ENCODE measurements at places on chromosomes 2 and 18. TPM values are rescaled to one million over a fixed set of nuclear protein-coding genes. Genes with fewer than 3 reads are reported as not detected.

DNA sequence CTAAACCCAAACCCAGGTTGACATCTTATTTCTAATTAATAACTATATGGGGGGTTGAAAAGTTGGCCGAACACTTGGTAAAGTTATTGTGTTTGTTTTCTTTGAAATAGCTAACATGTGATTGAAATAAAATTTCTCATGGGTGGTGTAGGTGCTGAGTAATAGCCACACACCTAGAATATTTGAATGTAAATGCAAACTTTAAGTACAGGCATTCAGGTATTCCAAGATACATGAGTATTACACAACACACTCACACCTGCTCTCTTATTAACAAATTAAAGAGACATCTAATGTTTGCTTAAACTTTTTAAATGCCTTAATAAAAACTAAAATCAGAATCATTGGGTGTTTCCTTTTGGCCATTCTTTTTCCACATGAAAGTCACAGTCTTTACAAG, 165.5 kb downstream of the EHBP1 start:
- H3K4me3 ChIP-seq = no peak overlapping the region
- no peak for DNase-seq
- H3K27me3 ChIP-seq = no peaks in the 10 kb centered on the region

GRCh38 chr2:39338502-39338901, 94.7 kb upstream of the CDKL4 start:
- H3K36me3 ChIP-seq = no peaks in the 10 kb centered on the region
- DNase-seq = no peak
- no peak overlapping the region for H3K4me3 ChIP-seq
- H3K27ac ChIP-seq = no peak overlapping the region
- H3K27me3 ChIP-seq = no peaks in the 10 kb centered on the region

- no peaks in the 10 kb centered on the region for H3K27me3 ChIP-seq
- no peak overlapping the region for H3K27ac ChIP-seq
- peaks cover 28% of the 10 kb centered on the region for H3K4me1 ChIP-seq
- DNase-seq = no peak
- H3K36me3 ChIP-seq = no peaks in the 10 kb centered on the region
Observed at GRCh38 chr2:127177617-127178263, 42.4 kb downstream of the CYP27C1 start.

- H3K27ac ChIP-seq = peak within 1 kb of the TSS; percentile 70
- H3K27me3 ChIP-seq = no peaks in the 10 kb centered on the region
- DNase-seq = no peak
- no peaks in the 10 kb centered on the region for H3K36me3 ChIP-seq
Observed at GRCh38 chr2:187554011-187554703, at the start of gene TFPI. Gene TFPI (minus strand): TSS chr2:187554435. CDS start chr2:187503768, 50,667 bp downstream.

GRCh38 chr2:57570961-57571360, 475.6 kb upstream of the VRK2 start:
- no peaks in the 10 kb centered on the region for H3K27me3 ChIP-seq
- DNase-seq = no peak
- H3K4me1 ChIP-seq = no peaks in the 10 kb centered on the region
- H3K4me3 ChIP-seq = no peak overlapping the region
- no peak overlapping the region for H3K27ac ChIP-seq

DNA sequence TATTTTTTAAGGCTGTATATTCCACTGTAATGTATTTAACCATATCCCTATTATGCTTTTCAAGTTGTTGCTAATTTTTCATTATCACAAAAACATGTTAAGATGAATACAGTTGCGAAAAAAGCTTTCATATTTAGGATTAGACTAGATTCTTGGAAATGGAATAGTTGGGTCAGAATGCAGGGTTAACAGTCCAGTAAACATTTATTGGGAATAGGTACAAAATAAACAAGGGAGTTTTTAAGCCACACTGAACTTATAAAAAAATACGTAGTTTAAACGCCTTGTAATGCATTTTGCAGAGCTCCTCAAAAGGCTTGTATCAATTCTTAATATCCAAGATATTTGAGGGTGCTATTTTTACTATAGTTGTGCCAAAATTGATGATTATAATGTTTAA, 35.6 kb downstream of the RPE start:
- H3K4me3 ChIP-seq = no peak overlapping the region
- no peaks in the 10 kb centered on the region for H3K27me3 ChIP-seq
- no peak overlapping the region for H3K27ac ChIP-seq
- no peak for DNase-seq
- no peaks in the 10 kb centered on the region for H3K36me3 ChIP-seq

DNA sequence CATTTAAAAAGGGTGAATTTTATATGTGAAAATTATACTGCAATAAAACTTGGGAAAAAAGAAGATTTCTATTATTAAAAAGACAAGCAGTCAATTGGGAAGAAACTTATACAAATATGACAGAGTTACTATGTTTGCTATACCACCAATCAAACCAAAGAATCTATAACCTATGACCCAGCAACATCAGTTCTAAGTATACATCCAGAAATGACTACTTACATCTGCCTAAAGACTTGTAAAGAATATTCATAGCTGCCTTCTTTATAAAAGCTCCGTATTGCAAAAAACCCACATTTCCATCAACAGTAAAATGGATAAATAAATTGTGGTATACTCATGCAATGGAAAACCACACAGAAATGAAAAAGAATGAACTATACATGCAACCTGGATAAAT, 32.9 kb upstream of the NABP1 start:
- H3K27ac ChIP-seq = no peak overlapping the region
- no peaks in the 10 kb centered on the region for H3K36me3 ChIP-seq
- H3K27me3 ChIP-seq = no peaks in the 10 kb centered on the region
- H3K4me3 ChIP-seq = no peak overlapping the region
- H3K4me1 ChIP-seq = no peaks in the 10 kb centered on the region
- DNase-seq = no peak

Gene MOGAT1
- 0.20 TPM for total RNA-seq

DNA sequence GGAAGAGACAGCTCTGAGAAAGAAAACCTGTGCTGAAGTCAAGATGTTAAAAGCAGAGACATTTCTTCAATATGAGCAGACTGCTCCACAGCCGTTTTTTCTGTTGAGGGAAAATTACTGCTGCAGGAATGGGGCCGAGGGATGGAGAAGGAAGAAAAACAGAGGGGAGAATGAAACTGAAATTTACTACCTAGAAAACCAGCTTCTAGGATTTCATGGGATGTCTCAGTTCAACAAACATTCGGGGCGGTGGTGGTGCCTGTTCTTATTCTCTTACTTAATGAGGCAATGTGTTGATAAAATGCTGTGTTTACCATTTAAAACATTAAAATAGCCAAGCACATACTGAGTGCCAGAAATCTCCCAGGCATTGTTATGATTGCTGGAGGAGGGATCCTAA, 557.1 kb upstream of the MEX3C start:
- H3K36me3 ChIP-seq = no peaks in the 10 kb centered on the region
- no peak overlapping the region for H3K27ac ChIP-seq
- no peak for DNase-seq
- H3K4me3 ChIP-seq = no peak overlapping the region
- no peaks in the 10 kb centered on the region for H3K4me1 ChIP-seq

GRCh38 chr2:25379535-25379934, 37.8 kb upstream of the DNMT3A start:
- peaks cover 26% of the 10 kb centered on the region for H3K36me3 ChIP-seq
- peaks cover 34% of the 10 kb centered on the region for H3K4me1 ChIP-seq
- no peak overlapping the region for H3K4me3 ChIP-seq
- H3K27ac ChIP-seq = no peak overlapping the region

Gene PSMA8
- 0.20 TPM for total RNA-seq

Gene AMER3
- 4.5 TPM for total RNA-seq

- H3K4me3 ChIP-seq = no peak overlapping the region
- DNase-seq = no peak
- peaks cover 53% of the 10 kb centered on the region for H3K36me3 ChIP-seq
Observed at GRCh38 chr2:86160156-86160952, 34.9 kb downstream of the IMMT start.

DNA sequence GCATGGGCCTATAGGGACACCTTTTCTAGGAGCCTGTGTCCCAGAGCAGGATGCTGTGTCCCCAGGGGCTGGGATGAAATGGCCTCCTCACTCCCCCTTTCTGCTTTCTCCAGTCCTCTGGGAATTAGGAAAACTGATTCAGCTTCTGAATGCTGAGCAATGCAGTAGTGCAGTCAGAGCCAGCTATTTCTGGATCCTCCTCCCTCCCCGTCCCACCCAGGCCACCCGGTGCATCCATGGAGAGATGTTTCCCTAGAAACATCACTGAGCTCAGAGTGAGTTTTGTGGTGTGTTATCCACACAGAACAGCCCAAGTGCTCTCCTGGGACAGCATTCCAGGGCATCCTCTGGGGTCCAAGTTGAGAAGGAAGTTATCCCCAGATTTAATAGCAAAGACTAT, 125.5 kb downstream of the LOXHD1 start:
- DNase-seq = no peak
- H3K4me3 ChIP-seq = no peak overlapping the region
- H3K27me3 ChIP-seq = no peaks in the 10 kb centered on the region
- H3K27ac ChIP-seq = no peak overlapping the region
- H3K4me1 ChIP-seq = no peaks in the 10 kb centered on the region
- H3K36me3 ChIP-seq = no peaks in the 10 kb centered on the region

DNA sequence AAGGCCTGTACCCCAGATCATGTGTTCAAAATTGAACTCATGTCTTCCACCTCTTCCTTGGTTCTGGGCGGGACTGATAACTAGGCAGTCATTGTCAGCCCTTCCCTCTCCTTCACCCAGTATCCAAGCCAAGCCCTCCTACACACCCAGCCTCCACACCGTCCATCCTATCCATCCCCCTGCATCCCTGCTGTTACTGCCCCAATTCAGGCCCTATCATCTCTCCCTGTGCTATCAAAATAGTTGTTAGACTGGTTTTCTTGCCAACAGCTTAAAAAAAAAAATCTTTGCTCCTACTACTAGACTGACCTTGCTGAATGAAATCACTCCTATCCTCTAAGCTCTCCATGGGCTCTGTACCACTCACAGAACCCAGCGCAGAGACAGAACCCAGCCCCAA, 32.8 kb downstream of the TGFA start:
- H3K27me3 ChIP-seq = no peaks in the 10 kb centered on the region
- no peak overlapping the region for H3K27ac ChIP-seq
- no peaks in the 10 kb centered on the region for H3K36me3 ChIP-seq
- no peak for DNase-seq
- peaks cover 18% of the 10 kb centered on the region for H3K4me1 ChIP-seq

- no peak overlapping the region for H3K27ac ChIP-seq
- H3K4me3 ChIP-seq = no peak overlapping the region
- no peaks in the 10 kb centered on the region for H3K36me3 ChIP-seq
- DNase-seq = no peak
- no peaks in the 10 kb centered on the region for H3K4me1 ChIP-seq
Observed at GRCh38 chr2:180559771-180560170, 420.6 kb upstream of the UBE2E3 start.

DNA sequence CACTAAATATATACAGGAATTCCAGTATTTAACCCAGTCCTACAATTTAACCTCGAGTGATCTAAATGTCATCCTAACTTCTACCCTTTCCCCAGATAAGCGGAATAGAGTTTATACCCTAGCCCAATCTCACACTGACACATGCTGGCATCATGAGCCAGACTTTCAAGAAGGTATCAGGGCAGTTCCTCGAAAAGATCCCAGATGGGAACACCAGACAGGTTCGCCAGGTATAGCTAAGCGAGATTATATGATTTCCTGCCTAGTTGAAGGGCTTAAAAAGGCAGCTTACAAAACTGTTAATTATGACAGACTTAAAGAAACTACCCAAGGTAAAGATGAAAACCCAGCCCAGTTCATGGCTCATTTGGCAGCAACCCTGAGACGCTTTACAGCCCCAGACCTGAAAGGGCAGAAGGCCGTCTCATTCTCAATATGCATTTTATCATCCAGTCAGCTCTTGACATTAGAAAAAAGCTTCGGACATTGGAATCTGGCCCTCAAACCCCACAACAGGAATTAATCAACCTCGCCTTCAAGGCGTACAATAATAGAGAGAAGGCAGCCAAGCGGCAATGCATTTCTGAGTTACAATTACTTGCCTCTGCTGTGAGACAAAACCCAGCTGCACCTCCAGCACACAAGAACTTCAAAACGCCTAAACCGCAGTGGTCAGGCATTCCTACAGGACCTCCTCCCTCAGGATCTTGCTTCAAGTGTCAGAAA, 668.2 kb upstream of the PKDCC start:
- H3K4me1 ChIP-seq = peaks cover 3% of the 10 kb centered on the region
- no peak overlapping the region for H3K4me3 ChIP-seq
- DNase-seq = no peak
- H3K36me3 ChIP-seq = no peaks in the 10 kb centered on the region
- no peaks in the 10 kb centered on the region for H3K27me3 ChIP-seq

Gene RAB31
- total RNA-seq = 79.0 TPM

Gene CNDP2
- total RNA-seq = 66.4 TPM

DNA sequence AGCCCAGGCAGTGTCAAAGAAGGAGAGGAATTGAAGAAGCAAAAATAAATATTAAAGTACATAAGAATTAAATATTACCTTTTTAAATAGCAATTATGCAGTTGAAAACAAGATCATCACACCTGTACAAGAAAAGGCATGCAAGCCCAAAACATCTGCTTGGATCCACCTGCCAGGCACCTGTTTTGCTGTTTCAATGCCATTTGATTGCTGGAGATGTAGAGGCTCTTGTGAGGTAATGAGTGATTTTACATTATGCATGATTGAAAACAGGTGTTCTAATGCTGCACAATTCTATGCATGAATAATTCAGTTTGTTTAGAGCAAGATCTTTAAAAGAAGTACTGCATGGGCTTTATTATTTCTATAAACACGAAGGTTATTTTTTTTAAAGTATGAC, 700.6 kb upstream of the ZEB2 start:
- H3K36me3 ChIP-seq = no peaks in the 10 kb centered on the region
- DNase-seq = no peak
- H3K4me3 ChIP-seq = no peak overlapping the region
- H3K27ac ChIP-seq = no peak overlapping the region

DNA sequence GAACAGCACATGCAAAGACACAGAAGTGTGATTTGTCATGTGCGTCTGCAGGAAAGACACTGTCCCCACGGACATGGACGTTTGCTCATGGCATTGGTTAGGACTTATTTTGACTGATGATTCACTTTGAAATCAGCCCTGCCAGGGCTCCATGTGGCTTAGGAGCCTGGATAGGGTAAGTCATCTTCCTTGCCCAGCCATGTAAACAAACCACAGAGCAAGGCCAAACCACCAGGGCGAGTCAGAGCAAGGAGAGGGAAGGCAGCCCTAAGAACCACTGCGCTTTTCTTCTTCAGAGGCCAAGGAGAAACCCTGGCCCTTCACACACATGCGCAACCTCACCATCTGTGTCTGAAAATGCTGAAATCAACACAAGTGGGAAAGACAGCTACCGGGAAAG, 88.8 kb downstream of the GFPT1 start:
- peaks cover 3% of the 10 kb centered on the region for H3K4me1 ChIP-seq
- DNase-seq = no peak
- H3K36me3 ChIP-seq = no peaks in the 10 kb centered on the region
- H3K4me3 ChIP-seq = no peak overlapping the region

GRCh38 chr2:80303909-80304837, at the start of gene LRRTM1:
Gene LRRTM1 (minus strand): TSS chr2:80304752. CDS start chr2:80303819, 933 bp downstream.
- H3K36me3 ChIP-seq = peaks cover 5% of the 10 kb centered on the region
- H3K27me3 ChIP-seq = peaks cover 6% of the 10 kb centered on the region
- H3K27ac ChIP-seq = peak within 1 kb of the TSS; percentile 91
- peak; percentile 86 for DNase-seq

All from spinal cord (tissue), 10 donors.